ENCODE measurements at places on chromosomes 1 and 21.

DNA sequence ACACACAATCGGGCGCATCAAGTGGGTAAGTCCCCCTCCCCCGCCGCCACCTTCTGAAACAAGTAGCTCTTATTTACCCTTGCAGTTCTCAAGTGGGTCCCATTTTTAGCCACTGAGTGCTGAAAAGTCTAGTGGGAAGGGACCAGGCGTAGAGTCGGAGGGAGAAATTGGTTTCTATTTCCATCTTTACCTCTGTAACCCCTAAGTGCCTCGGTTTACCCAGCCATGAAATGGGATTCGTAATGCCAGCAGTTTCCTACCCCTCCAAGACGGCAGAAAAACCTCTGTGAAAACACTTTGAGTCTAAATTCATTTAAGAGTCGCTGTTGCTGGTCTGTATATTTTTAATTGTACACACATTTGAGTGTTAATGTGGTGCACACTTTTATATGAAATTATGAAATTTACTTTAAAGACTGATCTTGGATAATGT is 928 bp downstream of the TLCD4 start:
- no peak for DNase-seq

GRCh38 chr1:185105121-185105520 is 51.6 kb downstream of the TRMT1L start:
- no peak for DNase-seq

GRCh38 chr1:15848143-15848928 is 829 bp downstream of the SPEN start:
- no peak for DNase-seq

GRCh38 chr21:19065164-19065563 is 661.6 kb upstream of the TMPRSS15 start:
- no peak for DNase-seq

GRCh38 chr1:157306896-157307295 is 168.7 kb upstream of the ETV3 start:
- DNase-seq: no peak

DNA sequence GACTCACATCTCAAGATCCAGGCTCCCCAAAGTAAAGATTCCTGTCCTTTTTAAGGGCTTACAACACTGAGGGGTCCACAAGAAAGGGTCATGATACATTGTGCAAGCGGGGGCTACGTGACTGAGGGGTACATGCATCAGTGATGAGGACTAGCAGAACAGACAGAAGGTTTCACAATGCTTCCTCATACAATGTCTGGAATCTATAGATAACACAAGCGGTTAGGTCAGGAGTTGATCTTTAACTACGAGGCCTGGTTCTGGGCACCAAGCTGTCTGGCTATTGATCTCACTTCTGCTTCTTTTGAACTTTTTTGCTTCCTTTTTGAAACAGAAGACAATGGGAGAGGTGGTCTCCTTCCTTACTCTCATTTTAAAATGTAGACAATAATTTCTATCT is 718.6 kb downstream of the AMY1C start:
- no peak for DNase-seq

GRCh38 chr1:109595531-109595930 is 23.9 kb downstream of the GNAT2 start:
- no peak for DNase-seq

DNA sequence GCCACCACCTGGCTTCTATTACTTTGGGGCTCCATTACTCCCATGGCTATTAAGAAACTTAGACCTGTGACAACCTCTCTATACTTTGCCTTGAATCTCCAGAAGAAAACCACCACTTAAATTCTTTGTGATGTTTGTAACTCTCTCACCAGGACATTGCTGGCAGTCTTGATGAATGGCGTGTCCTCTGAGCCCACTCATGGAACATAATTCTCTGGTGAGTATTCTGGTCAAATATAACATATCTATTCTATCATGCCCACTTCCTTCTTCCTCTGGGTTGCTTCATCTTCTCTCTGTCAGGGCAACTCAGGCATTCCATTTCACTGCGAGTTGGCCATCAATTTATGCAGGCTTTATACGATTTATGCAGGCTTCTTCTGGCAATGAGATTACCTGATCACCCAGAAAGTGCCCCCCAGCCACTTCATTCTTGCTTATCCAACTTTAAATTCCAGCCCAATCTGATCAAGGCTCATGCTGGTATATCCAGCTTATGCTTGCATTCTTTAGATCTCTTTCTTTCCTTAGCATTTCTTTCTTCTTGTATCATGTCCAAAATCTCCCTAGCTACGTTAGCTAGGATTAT is 112.0 kb upstream of the CHRM3 start:
- no peak for DNase-seq

- no peak for DNase-seq
Observed at GRCh38 chr1:53508991-53509666, 49.9 kb downstream of the DMRTB1 start.

DNA sequence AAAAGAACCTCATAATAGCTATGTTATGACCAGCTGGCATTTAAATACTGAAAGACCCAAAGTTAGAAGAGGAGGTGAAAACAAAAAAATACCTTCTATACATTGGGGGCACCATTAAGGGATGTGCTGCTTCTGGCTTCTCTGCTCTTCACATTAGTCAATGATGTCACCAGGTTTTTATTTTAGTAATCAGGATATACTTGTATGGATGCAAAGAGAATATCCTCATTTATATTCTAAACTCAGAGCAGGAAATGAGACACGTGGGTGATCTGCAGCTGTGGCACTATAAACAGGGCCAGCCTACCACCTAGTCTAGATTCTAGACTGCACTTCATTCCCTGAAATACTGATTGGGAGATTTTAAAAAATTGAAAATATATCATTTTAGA is 51.2 kb downstream of the WLS start:
- DNase-seq: no peak

DNA sequence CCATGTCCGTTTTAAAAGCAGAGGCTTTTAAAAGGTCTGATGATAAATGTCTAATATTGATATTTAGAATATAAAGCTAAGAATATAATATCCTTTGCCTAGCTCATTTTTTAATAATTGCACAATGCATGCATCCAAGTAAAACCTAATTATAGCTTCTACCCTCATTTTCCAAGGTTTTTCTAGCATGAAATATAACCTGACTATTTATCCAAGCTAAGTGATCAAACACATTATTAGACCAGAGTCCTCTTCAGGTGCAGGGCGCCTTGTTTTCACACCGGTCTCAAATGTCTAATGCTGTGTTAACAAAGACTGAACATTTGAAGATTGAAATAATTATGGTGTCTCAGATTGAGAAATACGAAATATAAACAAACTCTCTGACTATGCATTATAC is 648.9 kb upstream of the CXADR start:
- no peak for DNase-seq

GRCh38 chr1:46652321-46653100 is 15.7 kb downstream of the ATPAF1 start:
- no peak for DNase-seq

DNA sequence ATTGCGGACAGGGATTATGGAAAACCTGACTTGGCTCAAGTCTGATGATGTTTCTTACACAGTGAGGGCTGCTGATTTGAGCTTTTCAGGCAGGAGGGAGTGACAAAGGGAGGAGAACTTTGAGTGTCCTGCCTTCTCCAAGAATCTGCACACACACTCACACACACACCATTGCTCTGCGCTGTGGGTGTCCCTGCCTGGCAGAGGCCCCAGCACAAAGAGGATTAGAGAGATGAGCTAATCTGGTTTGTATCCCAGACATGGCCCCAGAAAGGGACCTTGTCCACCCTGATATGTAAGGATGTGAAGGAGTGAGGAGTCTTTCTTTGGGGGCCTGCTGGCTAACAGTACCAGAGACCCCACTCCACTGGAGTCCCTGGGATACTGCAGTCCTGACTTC is 5.9 kb upstream of the WNT2B start:
- no peak for DNase-seq

- DNase-seq: no peak
Observed at GRCh38 chr1:216822480-216822879, 99.3 kb upstream of the ESRRG start.

DNA sequence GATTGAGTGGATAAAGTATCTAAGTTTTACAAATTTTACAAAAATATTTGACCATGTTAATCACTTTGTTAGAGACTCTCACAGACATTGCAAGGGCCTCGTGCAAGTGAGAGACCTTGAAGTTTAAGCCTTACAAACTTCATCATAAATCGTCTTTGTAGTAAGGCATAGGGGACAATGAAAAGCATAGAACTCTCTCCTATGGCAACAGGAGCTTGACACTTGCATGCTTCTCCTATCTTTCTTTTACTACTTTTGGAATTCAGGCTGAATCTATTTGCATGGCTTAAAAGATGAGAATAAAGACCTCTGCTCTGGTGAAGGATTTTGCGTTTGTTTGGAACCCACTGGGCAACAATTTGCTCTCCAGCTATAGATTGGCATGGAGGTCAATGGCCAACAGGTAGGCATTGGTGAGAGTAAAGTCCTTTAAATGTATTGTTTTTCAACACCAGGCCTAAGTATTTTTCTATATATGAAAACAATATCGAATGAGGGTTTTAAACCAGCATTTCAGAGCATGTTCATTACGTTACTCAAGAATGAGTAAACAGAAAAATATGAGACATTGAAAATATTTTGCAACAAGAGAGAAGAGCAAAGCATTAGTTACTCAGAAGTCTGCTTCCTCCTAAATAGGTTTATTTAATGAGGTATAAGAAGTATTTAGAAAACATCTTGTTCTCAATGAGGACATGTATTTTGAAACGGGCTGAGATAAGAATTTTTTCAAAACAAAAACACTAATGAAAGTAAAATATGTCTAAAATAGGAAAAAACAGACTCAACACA is 192.2 kb downstream of the TGFB2 start:
- DNase-seq: peak; percentile 49

- no peak for DNase-seq
Observed at GRCh38 chr1:15388201-15388880, 21.3 kb upstream of the EFHD2 start.

- DNase-seq: no peak
Observed at GRCh38 chr1:185439727-185440415, 122.8 kb upstream of the IVNS1ABP start.

GRCh38 chr1:151520359-151520758 is 9.2 kb downstream of the CGN start:
- no peak for DNase-seq

GRCh38 chr1:147826259-147826658 is 65.9 kb upstream of the GJA5 start:
- DNase-seq: no peak

- no peak for DNase-seq
Observed at GRCh38 chr1:66339944-66340343, 194.0 kb upstream of the SGIP1 start.

DNA sequence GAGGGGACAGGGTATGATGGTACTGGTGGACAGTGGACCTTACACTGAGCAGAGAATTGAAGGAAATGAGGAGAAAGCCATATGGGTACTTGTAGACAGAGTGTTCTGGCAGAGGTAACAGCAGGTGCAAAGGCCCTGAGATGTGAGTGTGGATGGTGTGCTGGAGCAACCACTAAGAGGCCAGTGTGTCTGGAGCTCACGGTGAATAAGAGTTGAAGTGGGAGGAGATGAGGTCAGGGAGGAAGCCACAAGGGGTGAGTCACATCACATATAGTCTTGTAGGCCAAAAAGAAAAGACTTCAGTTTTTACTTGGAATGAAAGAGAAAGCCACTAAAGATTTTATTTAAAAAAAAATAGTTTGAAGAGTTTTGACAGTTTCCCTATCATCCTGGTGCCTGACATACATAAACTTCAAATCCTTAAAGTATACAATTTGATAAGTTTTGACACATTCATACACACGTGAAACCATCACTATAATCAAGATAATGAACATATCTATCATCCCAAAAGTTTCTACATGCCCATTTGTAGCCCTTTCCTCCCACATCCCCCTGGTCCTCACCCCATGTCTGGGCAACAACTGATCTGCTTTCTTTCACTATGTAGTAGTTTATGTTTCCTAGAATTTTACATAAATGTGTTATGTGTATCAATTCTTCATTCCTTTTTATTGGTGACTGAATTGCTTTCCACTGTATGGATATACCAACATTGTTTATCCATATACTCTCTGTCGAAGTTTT is 148.4 kb downstream of the GPATCH2 start:
- peak; percentile 62 for DNase-seq

GRCh38 chr1:215458104-215458503 is 109.0 kb upstream of the KCTD3 start:
- DNase-seq: no peak

DNA sequence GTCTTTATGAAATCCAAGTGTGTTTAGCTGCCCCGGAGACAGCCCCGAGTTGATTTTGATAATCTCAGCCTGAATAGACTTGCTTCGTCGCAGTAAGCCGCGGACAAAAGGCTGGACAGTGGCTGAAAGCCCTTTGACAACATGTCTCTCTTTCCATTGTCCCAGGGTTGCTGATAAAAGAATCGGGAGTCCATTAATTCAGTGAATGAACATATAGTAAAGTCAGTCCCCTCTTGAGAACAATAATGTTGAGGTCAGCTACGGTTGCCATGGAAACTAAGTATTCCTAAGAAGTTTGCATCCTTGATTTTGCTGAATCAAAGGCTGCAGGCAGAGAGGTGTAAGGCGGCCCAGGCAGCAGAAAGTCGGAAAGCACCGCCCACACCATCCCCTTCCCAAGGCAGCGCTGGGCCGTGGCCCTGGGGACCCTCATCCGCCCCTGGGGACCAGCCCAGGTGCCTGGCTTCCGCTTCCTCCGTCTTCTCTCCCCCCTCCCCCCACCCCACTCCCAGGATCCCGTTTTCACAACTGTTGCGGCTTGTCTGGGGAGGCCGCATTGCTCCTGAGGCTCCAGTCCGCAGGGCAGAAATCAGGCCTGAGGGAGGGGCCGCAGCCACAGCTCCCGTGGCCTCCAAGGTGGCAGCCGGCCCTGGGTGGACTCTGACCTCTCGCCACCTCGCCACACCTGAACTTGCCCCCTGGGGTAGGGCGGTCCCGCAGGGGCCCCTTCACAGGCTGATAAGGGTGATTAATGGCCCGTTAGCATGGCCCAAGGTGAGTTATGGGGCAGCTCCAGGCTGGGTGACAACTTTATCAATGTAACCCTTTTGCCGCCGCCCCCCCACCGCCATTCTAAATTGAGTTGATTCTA is 180.9 kb downstream of the PRDM16 start:
- no peak for DNase-seq

GRCh38 chr1:94621802-94622201 is 80.2 kb upstream of the F3 start:
- DNase-seq: no peak

DNA sequence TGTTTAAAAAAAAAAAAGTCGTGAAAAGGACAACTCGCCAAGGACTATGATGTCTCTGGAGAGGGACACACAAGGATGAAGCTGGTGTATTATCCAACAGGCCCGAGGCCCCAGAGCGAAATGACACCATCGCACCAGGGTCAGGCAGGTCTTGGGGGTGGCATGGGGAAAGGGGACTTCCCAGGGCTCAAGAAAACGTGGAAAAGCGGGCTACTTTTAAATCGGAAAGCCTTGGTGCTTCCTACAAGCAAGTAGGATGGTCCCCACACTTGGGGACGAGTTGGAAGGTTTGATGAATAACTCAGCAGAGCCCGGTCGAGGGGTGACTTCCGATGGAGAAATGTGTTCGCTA is 505 bp upstream of the GNPAT start:
- no peak for DNase-seq

GRCh38 chr21:22076471-22076870 is 1078.3 kb downstream of the NCAM2 start:
- no peak for DNase-seq
